ENCODE measurements at places on chromosomes 5 and 9.

DNA sequence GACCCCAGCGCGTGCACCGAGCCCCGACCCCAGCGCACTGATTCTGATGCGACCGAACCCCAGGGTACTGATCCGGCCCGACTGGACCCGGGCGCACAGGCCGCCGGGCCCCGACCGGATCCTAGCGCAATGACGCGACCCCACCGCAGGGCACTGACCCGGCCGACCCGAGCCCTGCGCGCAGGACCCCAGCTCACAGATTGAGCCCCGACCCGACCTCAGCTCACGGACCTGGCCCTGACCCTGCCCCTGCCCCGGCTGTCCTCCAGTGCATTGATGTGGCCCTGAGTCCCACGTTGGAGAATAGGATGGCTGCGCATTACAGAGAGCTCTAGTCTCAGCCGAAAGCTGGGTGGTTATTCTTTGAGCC lies 438 bp downstream of the TRIP13 start:
- DNase-seq: no peak

DNA sequence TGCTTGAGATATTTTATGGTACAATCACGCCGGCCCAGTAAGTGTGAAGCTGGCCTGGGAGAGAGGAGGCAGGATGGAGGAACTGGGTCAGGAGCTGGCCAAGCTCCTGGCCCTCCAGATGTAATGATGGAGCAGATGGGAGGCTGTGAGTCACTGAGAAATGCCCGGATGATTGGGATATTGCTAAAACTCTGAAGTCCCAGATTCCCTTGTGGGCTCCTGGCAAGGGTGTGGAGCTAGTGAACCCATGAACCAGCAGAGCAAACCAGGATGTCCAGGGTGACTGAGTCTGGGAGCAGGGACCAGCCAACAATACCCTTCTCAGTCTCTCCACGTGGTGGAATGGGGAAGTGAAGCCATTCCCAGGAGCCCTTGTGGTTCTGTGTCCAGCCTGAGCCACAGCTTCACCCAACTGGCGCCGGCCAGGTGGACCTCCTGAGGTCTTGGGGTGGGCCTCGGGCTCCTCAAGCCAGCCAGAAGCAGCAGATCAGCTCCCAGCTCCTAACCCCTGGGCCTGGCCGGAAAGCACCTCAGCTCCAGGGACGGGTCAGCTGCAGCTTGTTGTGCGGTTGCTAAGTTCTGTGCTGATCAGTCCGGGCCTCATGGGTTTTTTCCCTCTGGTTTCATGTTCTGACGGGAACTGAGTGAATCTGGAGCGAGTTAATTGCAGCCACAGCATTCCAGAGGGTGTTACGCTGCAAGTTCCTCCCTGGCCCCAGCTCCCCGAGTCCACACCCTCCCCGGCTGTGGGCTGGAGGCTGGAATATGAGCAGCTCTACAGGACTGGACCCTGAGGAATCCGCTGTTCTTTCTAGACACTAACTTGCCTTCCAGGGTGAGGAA lies 37.6 kb downstream of the DUSP1 start:
- no peak for DNase-seq

- no peak for DNase-seq
These were observed 104.9 kb downstream of the CFAP90 start for GRCh38 chr5:7745882-7746610.

GRCh38 chr5:95731571-95732554 lies 727 bp downstream of the RHOBTB3 start:
- DNase-seq: no peak

- no peak for DNase-seq
These were observed 35.6 kb downstream of the TTC39B start for GRCh38 chr9:15271403-15271802.

DNA sequence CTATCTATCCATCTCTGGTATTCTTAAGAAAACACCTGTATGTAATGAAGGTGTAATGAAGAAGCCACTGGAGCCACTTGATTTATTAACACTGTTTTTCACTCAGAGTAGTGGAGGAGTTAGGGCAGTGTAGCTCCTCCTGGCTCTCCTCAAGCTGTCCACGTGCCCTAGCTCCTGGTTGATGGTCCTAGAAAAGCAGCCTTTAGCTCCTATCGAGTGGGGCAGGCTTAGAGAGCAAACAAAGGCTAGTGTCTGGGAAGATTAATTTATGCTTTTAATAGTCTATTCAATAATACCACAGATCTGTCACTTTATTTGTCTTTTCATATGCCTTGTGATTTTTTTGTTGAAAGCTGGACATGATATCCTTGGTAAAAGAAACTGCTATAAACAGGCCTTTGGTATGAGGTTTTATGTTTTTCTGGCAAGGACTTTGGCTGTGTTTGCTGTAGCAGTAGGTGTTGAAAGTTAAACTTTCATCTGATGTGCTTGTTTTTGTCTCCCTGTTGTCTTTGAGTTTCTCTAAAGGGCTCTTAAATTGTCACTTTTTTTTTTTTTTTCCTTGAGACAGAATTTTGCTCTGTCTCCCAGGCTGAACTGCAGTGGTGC lies 141.1 kb downstream of the GCNT1 start:
- no peak for DNase-seq

DNA sequence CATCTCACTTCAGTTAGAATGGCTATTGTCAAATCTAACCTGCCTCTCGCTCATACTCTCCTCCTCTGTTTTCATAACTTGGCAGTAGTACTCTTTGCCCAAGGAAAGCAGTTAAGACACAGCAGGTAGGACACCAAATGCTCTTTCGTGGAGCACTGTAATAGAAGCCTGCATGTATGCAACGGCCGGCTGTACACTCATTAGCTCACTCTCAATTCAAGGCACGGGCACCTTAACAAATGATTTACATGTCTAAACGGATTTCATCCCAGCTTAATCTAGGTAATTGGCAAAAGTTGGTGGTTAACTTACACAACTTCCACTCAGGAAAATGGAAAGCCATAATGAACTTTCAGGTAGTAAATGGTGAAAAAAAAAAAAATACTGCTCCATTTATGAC lies 14.9 kb downstream of the DEPDC1B start:
- DNase-seq: no peak

DNA sequence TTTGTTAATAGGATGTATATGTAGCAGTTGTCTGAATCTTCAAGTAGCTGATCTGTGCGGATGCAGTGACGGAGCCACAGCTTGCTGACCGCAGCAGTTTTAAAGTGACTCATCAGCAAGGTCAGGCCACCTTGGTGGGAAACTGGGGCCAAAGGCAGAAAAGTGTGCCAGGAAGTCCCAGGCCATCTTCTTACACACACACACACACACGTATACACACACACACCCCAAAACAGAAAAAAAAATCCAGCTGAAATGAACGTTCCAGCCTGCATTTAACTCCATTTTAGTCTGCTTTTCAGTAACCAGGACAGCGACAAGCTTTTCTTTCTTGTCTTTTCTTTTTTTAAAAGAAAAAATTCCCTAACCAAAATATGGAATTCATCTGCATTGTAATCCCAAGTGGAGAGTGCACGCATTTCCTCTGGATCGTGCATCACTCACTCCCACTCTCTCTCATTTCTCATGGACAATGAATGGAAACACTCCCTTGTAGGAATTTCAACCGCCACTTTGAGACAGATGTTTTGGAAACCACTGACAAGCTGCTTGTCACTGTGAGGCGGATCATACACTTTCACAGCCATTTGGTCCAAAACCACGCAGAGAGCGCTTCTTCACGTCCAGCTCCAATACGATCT lies 103.9 kb downstream of the LHFPL2 start:
- DNase-seq: no peak

DNA sequence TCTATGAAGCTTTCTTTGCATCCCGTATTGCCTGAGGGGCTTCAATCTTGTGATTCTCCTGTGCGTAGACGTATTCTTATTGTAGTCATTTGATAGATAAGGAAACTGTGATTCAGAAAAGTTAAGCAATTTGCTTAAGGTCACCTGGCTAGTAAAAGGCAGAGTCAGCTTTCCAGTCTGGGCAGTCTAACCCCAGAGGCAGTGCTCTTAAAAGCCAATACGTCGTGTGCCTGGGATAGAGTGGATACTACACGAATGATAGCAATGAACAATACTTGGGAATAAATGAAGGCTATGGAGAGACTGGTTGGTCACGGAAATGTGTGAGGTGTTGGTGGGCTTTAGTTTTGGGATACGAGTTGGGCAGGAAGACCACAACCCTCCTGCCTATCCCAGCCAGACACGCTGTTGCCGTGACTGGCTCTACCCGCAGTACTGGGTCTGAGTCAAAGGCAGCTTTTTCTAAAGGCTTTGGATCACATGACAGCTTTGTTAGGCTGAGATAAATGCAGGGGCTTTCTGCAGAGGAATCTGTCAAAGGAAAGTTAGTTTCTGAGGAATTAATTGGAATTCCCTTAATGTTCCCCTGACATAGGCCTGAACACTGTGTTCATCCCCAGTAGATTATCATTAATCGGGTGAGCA lies 302.6 kb downstream of the KIF4B start:
- no peak for DNase-seq

DNA sequence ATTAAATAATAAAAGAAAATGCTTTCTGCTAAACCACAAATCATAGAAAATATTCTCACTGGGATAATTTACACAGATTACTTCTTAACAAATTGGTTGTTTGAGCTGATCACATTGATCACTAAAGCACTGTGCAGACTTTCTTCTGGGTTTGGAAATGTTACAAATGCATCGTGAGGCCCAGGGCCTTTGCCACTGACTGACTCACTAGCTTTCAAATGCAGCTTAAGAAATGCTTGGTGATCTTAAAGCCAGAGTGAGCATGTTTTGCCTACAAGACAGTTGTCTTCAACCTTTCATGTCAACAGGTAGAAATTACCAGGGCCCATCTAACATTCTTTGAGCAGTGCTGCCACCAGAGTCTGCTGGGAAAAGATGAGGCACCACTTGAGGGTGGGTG lies 252.3 kb upstream of the ADRA1B start:
- no peak for DNase-seq

DNA sequence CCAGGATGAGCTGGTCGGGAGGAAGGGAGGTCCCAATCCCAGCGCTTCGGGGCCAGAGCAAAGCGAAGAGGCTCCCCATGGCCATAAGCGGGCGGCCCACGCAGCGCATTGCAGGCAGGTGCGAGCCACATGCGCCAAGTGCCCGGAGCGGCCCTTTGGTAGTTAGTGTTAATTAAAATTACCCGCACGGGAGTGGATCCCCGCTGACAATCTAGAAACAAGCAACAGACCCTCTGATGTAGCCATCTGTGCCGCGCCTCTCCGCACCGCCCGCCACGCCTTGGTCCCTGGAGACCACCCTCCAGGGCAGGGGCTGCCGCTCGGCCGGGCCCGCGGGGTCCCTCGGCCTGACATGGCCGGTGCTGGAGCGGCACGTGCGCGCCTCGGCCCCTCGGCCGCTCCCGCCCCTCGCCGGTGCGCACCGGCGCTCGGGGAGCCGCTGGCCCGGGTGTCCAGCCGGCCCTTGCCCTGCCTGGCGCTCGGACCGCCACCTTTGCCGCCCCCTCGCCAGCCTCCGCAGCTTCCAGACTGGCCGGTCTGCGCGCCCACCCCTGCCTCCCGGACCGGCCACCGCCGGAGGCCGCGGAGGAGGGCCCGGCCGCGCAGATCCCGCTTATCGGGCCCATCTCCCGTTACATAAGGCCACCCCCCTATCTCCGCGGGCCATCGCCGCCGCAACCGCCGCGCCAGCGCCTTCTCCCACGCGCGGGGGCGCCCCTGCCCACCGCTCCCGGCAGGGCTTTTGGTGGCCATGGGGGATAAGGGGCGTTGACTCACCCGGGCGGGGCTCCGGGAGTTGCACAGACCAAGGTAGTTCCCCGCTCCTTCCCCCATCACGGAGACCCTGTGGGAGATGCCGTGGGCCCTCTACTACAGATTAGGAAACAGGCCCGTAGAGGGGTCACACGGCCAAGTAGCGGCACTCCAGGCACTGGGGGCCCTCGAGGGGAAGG lies 1.9 kb upstream of the IL13 start:
- DNase-seq: no peak

DNA sequence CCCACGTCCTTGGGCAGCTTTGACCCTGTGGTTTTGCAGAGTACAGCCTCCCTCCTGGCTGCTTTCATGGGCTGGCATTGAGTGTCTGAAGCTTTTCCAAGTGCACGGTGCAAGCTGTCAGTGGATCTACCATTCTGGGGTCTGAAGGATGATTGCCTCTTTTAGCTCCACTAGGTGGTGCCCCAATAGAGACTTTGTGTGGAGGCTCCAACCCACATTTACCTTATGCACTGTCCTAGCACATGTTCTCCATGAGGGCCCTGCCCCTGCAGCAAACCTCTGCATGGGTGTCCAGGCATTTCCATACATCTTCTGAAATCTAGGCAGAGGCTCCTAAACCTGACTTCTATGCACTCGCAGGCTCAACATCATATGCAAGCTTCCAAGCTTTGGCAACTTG lies 644.2 kb upstream of the CDH9 start:
- no peak for DNase-seq

DNA sequence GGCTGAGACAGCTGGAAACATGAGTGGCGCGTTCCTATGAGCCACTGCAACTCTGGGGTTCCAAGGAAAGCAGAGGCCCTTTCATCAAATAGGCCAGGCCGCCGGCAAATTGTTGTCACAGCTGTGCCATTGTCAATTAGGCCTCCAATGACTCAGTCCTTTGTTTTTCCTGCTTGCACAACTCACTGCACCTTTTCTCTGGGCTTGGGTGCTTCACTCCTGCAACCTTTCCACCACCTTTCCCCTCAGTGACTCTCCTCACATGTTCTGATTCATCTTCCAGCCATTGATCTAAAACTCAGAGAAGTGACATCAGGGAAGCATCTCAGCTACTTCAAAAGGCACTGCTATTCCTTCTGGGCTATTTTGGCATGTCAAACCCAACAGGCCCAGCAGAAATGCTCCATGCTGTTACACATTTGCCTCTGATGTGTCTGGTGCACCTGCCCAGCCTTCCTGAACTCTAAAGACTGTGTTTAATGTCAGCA lies 653.7 kb downstream of the NR2F1-AS1 start:
- no peak for DNase-seq

DNA sequence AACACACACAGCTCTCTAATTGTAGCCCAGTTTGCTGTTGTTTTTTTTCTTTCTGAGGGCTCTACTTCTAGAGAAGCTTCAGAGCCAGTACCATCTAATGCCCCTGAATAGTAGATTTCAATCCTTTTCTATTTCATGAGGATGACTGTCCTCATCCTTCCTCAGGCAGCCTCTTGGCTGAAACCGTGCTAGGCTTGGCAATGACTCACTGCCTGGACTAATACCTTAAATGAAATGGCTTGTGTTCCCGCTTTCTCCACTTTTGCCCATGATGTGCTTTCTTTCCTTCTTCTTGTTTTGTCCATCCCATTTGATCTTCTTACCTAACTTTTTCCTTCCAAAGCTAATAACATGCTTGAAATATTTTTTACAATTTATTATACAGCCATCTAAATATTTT lies 80.1 kb downstream of the ITGA1 start:
- DNase-seq: no peak

GRCh38 chr5:143824851-143825720 lies 13.1 kb downstream of the HMHB1 start:
- no peak for DNase-seq

GRCh38 chr5:102511666-102512065 lies 12.9 kb upstream of the SLCO6A1 start:
- DNase-seq: no peak

- DNase-seq: no peak
These were observed 565.7 kb upstream of the WWC1 start for GRCh38 chr5:167725741-167726140.

DNA sequence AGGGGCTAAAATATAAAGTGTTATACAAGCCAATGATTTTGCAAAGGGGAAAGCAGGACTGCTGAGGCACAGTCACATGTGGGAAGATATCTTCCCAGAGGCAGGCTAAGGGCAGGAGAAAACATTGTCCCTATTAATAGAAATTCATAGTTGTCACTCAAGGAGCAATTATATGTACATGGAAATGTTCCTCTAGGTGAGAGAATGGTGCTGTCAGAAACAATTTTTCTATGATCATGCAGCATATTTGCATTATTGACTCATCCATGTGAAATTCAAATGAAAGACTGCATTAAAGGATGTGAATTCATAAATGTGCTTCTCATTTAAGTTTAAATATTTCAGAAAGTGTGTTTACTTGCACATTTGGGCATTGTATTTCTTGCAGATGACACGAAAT lies 775.9 kb upstream of the CDH9 start:
- no peak for DNase-seq
